ENCODE measurements at places on chromosomes 1 and 21.

DNA sequence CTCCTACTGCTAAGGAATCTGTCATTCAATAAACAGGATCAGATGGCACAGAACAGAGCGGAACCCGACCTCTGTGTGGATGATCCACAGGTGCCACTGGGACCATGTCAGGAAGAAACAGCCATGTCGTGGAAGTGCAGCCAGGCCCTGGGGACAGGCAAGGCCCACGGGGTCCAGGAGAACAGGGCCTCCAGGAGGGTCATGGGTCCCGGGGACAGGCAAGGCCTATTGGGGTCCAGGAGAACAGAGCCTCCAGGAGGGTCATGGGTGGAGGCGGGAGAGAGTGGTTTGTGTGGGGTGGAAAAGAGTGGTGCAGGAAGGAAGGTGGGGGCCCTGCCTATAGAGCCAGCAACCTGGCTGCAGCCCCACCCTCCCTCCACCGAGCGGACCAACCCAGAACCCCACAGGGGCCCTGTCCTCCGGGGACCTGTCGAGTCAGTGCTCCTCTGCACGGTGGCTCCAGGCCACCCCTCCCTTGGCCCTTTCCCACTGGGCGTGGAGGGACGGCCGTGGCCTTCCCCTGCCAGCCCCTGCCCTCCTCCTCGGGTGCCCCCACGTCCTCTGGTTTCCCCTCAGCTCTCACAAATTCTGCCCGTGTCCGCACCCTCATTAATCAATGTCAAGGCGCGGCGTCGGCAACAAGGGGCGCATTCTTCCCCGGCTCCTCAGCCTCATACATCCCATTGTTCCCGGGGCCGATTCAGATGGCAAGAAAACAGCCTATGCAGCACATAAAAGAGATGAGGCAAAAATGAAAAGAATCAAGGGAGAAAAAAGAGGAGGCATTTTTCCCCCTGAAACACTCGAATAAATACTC lies 146.4 kb downstream of the PRDM16 start:
- no peak for DNase-seq

DNA sequence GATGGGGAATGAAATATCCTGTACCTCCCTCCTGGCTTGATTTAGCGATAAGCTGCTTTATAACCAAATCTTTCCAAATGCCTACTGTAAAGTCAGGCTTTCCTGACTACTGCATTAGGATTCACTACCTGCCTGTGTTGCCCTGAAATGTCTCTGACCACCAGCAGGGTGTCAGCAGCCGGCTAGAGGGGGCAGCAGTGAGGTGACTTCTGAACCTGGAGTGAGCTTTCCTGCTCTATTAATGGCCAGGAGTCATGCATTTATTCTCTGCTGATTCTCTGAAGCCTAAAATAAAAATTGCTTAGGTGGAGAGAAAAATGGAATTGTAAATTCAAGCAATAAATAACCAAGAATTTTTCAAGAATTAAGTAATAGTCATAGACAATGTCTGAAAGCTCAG lies 2.5 kb downstream of the BACE2 start:
- no peak for DNase-seq

DNA sequence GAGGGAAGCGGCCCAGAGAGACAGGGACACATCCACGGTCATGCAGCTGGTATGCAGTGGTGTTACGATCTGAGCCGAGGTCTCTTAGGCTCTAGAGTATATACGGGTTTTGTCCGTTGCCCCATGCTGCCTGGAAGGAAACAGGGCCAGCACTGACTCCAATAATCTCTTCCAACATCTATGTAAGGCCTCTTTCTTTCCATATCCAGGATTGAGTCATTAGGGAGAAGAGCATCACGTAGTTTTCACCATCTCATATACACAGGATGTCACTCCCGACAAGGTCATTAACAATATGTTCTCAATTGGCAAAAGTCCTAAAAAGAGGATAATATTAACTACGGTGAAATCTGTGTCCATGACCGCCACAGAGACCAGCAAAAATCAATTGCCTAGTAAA lies 4.4 kb downstream of the C8B start:
- no peak for DNase-seq

- no peak for DNase-seq
These were observed 18.0 kb upstream of the ACTRT2 start for GRCh38 chr1:3003039-3003940.

GRCh38 chr1:195908121-195908520 lies 700.1 kb downstream of the KCNT2 start:
- DNase-seq: no peak
